ENCODE measurements at places on chromosomes 11 and 22.

GRCh38 chr22:17706947-17707346, 67.3 kb downstream of the BID start:
- DNase-seq: no peak

- DNase-seq: no peak
Observed at GRCh38 chr11:107501713-107502112, 44.1 kb upstream of the CWF19L2 start.

GRCh38 chr11:2555891-2556290, 111.1 kb downstream of the KCNQ1 start:
- no peak for DNase-seq

GRCh38 chr11:108591893-108592292, 1.7 kb downstream of the EXPH5 start:
- no peak for DNase-seq

DNA sequence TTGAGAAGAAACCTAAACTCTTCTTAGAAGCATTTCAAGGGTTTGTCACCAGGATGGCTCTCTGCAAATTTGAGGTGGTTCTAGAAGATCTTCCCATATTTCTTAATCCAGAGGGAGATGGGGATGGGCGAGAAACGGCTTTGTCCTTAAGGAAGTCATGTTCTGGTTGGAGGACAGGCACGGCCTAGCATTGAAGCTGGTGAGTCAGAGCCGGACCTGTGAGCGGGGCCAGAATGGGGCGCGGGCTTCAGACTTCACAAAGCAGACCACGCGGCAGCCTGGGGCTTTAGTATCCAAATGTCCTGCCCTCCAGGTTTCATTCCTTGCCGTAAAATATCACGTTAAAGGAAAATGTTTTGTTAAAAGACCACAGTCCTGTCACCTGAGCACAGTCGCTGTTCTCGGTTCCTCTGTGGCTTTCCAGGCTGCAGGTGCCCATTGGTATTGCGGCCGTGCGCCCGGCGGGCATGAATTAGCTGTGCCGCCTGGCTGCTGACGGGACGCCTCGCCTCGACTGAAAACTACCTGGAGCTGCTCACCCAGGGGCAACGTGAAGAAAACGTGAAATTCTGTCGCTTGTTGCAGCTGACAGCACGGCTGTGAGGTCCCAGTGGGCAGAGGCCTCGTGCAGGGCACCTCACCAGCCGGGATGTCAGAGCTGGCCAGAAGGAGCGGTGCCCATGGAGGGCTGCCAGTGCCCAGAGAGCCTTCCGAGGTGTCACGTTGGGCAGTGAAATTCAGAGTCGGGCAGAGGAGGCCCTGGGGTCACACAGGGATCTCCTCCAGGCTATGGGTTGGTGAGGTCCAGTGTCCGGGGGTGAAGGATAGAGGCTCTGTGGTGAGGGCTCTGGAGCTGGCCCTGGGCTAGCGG, 59.0 kb downstream of the LRP5 start:
- DNase-seq: no peak

GRCh38 chr11:118640332-118641154, 33.1 kb downstream of the PHLDB1 start:
- no peak for DNase-seq

- no peak for DNase-seq
Observed at GRCh38 chr11:36565031-36565610, 2.7 kb upstream of the RAG1 start.

DNA sequence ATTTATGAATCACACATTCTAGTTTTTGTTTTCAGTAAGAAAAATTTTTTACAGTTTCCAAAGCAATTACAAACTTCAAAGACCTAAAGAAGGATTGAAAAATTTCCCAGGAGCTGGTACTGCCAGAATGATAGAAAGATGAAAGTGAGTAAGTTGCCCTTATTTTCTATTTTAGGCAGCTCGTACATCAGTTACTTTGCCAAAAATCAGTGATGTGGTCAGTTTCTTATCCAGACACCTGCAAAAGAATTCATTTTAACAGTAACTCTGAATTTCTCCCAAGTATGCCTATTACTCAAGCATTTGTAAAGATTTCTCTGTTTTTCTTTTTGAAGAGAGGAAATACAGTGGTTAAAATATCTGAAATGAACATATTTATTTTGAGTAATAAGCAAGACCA, 976.3 kb upstream of the RAG2 start:
- no peak for DNase-seq

GRCh38 chr22:26139310-26139709, 30.0 kb upstream of the SEZ6L start:
- DNase-seq: no peak

DNA sequence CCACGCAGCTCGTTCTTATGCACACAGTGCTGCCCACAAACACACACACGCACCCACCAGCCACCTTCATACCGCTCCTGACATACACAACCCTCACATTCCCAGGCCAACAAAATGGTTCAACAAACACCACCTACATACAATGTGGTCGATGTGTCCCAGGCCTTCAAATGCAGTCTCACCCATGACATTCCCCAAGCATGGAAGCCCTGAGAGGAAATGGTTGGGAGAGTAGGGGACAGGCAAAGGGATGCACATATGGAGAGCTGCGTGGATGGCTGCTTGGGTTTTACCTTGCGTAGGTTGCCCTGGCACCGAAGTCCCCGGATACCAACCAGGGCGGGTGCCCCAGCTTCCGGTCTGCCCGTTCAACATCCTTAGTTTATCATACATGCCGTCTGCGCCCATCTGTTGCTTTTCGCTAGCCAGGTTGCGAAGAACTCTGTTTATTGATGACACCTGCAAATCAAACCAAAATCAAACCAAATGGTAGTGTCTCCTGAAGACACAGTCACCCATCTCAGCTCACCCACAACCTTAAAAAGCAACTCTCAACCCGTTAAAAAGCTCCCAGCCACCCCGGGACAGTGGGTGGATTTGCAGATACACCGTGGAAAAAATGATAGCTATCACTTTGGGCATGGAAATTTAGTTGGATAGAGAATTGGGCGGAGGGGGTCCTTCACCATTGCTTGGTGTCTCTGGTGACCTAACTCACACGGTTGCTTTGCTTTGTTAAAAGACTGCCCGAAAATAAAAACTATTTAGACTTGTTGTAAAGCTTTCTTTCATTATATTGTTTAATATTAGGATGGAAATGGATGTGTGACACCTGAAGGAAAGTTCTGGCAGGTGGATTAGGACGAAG, 10.5 kb downstream of the PAX6 start:
- no peak for DNase-seq

- DNase-seq: no peak
Observed at GRCh38 chr22:25853078-25853477, 111.1 kb downstream of the MYO18B start.

GRCh38 chr22:38505541-38506117, 482 bp downstream of the DDX17 start:
- DNase-seq: peak; percentile 20

DNA sequence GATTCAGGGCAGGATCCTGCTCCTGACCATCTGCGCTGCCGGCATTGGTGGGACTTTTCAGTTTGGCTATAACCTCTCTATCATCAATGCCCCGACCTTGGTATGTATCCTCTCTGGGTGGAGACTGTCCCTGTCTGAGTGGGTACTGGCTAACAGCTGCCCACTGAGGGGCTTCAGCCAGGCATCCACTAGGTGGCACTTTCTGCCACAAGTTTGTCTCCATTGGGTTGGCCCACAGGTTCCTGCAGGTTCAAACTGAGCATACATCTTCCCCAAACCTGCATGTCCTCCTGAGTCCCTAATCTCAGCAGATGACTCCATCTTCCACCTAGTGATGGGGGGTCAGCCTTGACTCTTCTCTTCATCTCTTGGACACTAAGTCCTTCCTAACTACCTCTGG, 4.4 kb downstream of the SLC2A11 start:
- DNase-seq: no peak

DNA sequence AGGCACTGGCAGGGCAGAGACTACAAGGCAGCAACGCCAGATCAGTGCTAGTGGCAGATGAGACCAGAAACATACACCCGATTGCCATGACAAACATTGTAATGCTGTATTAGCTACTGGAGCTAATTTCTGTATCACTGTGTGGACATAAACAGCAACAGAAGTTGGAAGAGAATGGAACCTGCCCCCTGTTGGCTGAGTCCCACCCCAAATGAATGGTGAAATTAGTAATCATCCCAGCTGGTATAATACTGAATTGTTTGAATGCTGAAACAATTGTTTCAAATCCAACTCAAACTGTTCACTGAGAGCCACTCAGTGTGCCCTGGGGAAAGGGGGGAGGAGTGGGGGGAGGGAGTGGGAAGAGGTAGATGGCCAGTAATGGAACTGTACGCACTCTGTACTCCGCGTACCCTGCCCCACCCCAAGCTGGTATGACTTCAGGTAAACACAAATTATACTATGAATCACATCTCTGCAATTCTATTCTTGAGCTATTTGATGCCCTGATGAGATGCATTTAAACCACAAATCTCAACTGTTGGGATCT, 11.2 kb upstream of the BIRC3 start:
- DNase-seq: no peak

DNA sequence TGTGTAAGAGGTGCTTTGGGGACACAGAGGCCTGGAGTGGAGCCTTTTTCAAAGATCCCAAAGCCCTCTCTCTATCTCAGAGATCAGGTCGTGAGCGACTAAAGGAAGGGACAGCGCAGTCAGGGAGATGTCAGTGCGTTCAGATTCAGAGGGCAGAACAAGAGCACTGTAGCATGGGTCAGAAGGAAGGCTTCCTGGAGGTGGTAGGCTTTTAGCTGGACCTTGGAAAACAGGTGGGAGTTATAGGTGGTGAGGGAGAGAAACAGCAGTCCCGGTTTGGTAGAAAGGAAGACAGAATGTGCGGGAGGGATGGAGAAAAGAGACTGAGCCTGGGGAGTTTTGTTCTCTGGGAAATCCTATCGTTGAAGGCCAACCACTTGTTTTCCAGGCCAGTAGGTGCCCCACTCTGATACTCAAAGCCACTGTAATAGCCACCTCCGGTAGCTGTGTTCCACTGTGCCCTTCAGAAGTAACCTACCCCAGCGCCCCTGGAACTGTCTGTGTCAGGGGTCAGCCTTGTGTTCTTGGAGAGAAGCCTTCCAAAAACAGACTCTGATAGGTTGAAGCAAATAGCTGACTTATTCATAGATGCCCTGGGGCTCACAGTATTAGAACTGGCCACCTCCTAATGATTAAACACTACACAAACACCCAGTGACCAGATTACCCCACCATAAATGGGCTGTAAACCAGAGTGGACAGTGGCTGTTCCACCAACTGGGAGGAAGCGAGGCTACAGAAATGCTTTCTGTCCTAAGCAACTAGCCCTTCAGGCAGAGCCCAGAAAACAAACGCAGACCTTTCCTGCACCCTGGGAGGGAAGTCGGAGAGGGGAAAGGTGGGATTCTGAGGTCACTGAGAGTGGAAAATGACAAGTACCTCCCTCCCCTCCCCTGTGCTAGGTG, 157.7 kb downstream of the DBX1 start:
- no peak for DNase-seq

GRCh38 chr11:76671237-76671592, 668 bp upstream of the LRRC32 start:
- no peak for DNase-seq

GRCh38 chr11:94795476-94796189, 27.5 kb downstream of the AMOTL1 start:
- no peak for DNase-seq

DNA sequence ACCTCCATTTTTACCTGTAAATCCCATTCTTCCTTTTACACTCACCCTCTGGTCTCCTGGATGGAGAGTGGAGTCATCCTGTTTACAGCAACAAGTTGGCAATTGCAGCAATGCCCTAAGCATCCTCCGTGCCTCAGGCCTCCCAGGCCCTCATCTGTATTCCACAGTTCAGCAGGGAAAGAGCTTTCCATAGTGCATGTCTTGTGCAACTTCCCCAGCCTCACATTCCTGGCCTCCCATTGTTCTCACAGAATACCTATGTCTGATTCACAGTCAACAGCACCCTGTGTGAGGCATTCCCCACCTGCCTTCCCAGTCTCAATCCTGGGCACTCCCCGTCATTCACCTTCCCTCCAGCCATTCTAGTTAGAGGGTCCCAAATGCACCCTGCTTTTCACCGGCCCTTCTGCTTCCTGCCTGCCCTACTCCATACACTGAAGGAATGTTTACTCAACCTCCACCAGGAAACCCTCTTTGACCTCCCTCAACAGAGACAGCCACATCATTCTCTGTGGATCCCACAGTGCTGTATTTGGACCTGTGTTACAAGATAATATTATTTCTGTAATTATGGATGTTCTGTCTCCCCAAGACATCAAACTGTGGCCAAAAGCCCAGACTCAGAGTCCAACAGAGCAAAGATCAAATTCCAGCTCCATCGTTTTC, 405.7 kb downstream of the BUD13 start:
- no peak for DNase-seq

GRCh38 chr11:1439341-1439740, 47.2 kb downstream of the MOB2 start:
- DNase-seq: no peak

DNA sequence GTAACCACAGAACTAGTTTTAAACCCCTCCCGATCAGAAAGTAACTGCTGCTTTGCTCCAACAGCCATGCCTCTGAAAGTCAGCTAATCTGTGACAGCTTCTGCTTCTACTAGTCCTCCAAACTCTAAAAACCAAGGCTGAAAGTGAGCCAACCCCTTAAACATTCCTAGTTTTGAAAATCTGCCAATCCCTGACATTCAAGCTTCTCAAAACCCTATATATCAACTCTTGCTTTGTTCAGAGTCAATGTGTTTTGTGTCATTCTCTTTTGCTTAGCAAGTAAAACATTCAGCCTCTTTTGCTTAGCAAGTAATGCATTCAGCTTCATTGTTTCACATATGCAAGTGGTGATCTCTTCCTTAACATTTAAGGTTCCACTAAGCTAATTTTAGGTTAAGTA, 56.9 kb downstream of the ATG16L2 start:
- no peak for DNase-seq

DNA sequence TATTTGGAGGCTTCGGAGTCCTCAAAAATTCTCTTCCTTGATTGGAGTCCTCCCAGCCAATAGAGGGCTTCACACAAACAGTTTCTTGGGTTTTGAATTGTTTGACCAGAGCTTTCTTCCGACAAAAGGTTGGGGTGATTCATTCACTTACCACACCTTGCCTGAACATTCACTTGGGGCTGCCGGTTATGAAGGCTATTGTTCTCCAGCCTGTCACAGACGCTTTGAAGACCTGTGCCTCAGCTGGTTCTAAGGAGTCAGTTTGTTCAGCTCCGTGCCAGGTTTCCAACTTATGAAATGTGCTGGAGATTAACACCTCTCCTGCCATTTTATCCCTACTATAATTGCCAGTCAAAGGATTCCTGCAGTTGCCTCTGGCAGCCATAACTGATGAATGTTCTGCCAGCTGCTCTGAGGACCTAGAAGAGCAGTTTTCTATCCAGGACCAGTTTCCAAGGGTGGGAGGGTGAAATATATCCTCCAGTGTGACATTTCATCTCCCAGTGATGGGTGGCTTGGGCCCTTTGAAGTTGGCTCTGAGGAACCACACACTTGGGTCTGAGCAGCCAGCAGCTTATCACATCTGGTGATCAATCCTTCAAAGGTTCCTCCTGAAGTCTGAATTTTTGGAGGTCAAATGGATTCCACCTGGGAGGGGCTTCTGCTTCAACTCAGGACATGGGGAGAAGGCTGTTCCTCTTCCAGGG, 31.4 kb downstream of the LIMK2 start:
- DNase-seq: no peak

Data from stimulated activated CD4-positive, alpha-beta T cell treated with anti-CD3 and anti-CD28 coated beads, Interleukin-15, amount 100 ng/mL, for 48 hours (primary cell).